ENCODE measurements at places on chromosomes 6 and 20.

DNA sequence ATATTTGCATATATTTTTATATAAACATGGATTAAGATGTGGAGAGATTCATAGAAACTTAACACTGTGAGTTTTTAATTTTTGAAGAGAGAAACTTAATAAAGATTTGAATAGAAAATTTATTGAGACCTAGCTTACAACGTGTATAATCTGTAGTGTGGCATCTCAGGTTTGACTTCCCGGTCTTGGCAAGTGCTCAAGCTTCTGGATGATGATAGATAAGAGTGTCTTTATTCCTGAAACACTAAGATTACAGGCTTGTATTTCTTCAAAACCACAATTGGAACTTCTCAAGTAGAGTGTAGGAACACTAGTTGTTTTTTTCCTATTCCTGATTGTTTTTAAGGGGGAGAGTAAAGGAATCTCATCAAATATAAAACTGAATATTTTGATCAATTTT lies 64.6 kb upstream of the NOTCH4 start:
- DNase-seq: peak; percentile 60

GRCh38 chr6:100339574-100340255 lies 125.0 kb downstream of the SIM1 start:
- no peak for DNase-seq

DNA sequence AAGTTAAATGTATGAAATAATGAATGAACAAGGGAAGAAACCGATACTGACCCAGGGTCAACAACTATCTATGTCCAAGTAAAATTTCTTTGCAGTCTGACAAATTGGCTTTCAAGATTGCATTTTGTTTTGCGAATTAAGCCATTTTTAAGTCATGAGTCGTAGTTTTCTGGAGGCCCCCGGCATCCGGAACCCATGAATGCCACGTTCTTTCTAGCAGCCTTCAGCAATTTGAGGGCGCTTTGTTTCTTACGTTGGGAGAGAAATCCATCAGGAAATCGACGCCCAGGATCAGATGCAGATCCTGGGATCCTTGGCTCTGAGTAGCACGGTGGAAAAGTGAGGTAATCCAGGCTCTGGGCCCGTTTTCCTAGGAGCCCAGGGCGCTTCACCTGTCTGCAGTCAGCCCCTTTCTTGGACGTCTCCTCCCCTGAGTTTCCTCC lies 309 bp upstream of the ABRACL start:
- DNase-seq: peak; percentile 73

DNA sequence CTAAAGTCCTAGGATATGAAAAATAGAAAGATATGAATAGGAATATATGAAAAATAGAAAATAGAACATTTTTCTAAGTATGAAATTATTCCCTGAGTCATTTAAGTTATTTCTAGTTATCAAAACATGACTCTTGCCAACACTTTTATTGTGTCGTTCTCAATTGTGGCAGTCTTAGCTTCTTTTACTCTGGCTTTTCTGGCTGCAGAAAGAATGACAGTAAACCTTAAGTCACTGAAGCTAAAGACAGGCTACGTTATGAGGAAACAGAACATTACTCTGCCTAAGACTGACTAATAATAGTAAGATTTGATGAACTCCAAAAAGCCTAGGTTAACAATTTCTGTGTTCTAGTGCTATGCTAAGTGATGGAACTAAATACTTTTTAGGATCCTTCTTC lies 74.6 kb downstream of the AIG1 start:
- no peak for DNase-seq

DNA sequence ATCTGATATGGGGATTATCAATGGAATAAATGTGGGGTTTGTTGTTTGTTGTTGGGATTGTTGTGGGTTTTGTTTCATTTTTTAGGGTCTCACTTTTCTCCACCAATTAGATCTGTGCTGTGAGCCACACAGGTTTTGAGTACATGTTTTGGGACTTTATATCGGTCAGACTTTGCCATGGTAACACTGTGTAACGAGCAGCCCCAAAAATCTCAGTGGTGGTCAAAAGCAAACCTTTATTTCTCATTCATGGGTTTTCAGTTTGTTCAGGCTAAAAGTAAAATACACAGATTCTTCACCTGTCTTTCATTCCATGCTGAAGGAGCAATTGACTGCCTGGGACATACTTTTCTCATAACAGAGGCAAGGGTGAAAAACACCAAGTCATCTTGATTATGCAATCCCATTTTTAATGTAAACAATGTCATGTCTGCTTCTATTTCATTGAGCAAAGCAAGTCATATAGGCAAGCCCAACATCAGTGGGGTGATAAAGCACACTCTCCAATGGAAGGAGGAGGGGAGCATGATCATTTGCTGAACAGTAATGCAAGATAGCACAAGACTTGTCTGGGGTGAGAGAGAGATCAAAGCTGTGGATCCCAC lies 101.1 kb upstream of the PLCB4 start:
- DNase-seq: no peak

- DNase-seq: no peak
Observed at GRCh38 chr6:47836639-47837038, 54.8 kb downstream of the OPN5 start.

DNA sequence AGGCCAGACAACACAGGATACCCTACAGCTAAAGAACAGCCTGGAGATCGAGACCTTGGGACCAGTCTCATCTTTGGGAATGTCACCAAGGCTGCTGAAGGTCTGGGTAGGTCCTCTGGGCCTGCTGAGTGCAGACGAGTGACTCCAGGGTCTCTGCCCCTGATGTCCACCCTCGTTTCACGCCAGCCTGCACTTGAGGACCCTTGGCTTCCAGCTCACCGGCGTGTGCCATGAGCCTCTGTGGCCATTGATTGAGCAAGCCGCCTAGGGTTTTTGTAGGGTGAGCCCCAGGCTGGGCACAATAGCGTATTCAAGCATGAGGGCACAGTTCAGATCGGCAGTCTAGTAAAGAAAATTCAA lies 4.3 kb downstream of the BPHL start:
- no peak for DNase-seq

DNA sequence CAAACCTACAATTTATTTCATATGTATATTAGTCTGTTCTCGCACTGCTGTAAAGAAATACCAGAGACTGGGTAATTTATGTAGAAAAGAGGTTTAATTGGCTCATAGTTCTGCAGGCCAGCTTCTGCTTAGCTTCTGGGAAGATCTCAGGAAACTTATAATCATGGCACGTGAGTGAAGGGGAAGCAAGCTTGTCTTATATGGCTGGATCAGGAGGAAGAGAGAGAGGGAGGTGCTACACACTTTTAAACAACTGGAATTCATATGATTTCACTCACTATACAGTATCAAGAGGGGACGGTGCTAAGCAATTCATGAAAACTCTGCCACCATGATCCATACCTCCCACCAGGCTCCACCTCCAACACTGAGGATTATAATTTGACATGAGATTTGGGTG lies 29.9 kb downstream of the PHACTR2 start:
- no peak for DNase-seq

GRCh38 chr20:7505835-7506221 lies 434.4 kb downstream of the HAO1 start:
- no peak for DNase-seq

GRCh38 chr20:11120431-11120830 lies 446.6 kb upstream of the JAG1 start:
- no peak for DNase-seq

- no peak for DNase-seq
Observed at GRCh38 chr6:53032849-53033248, 32.4 kb upstream of the FBXO9 start.

DNA sequence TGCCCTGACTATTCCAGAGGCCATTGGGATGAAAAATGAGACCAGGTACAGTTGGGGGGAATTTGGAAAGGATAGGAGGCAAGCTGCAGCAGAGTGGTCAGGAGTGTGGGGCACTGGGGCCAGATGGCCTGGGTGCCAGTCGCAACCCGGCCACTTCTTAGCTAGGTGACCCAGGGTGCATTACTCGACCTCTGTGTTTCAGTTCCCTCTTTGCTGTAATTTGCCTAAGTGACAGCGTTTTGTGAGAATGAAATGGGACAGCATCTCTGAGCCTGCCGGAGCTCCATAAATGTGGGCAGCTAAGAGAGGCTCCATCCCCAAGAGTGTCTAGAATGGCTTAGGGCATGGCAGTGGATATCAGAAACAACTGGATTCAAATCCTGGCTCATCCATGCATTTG lies 13.9 kb downstream of the LRFN2 start:
- no peak for DNase-seq

DNA sequence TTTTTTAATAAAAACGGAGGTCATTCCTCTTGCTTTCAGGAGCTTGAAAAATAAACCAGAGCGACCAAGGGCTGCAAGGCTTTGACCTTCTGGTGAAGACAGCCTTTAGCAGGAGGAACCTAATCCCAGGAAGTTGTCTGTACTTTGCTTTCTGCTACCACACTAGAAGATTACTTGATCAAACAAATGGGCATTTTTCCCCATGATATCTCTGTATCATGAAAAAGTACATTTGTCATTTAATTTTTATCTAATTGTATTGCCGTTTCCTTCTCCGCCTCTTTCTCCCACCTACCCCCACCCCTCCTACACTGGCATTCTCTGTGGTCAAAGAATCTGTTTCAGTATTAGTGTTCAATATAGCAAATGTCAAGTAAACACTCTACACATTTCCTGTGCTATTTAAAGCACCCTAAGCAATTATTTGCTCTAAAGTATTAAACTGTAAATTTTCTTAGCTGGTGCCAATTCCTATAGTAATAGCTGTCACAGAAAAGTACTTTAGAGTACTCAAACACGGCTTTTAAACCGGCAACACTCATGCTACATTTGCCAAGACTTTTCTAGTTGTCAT lies 29.7 kb downstream of the ATXN1 start:
- no peak for DNase-seq

DNA sequence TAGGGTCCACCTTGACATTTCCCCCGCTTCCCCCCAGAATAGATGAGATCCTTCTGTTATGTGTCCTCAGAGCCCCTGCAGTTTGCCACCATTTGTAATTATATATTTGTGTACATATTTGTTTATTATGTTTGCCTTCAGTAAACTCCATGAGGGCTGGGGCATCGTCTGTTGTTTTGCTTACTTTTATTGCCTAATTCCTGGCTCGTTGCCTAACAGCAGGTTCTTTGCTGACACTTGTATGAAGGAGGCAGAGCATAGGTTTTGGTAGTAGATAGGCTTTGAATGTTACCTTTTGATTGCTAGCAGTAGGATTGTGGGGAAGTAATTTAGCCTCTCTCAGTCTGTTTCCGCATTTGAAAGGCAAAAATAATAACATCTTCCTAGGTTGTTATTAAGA lies 9.9 kb downstream of the MAP3K4 start:
- peak; percentile 35 for DNase-seq

- DNase-seq: no peak
Observed at GRCh38 chr6:93468291-93468690, 48.9 kb upstream of the EPHA7 start.

DNA sequence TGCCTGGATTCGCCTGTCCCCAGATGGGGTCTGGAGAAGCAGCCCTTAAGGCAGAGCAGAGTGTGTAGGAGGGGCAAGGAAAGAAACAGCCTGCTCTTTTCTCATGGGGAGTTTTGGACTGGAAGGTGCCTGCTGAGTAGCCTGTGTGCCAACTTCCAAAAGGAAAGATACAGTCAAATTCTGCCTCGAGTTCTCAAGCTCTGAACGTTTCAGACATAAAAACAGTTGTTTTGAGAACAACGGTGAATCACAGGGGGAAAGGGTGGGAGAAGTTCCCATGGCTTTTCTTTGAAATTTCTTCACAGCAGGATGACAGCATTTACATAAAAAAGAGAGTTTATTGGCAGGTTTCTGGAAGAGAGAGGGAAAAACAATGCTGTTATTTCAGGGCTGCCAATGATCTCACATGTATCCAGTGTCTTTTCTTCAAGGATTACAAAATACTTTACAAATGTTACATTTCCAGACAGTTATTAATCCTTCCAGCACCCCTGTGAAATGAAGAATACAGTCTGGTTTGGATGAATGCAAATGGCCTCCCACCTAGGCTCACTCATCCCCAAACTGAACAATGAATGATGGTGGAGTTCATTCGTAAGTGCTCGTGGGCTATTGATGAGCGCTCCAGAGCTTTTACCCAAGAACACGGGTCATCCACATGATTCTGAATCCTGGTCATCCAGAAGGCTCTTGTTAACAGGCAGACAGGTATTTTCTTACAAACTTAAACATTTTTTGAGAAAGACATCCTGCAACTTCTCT lies 33.8 kb upstream of the ECI2 start:
- no peak for DNase-seq

GRCh38 chr20:50655311-50655880 lies 35.9 kb downstream of the RIPOR3 start:
- no peak for DNase-seq

- DNase-seq: no peak
Observed at GRCh38 chr20:11920083-11920482, 2.4 kb downstream of the BTBD3 start.

DNA sequence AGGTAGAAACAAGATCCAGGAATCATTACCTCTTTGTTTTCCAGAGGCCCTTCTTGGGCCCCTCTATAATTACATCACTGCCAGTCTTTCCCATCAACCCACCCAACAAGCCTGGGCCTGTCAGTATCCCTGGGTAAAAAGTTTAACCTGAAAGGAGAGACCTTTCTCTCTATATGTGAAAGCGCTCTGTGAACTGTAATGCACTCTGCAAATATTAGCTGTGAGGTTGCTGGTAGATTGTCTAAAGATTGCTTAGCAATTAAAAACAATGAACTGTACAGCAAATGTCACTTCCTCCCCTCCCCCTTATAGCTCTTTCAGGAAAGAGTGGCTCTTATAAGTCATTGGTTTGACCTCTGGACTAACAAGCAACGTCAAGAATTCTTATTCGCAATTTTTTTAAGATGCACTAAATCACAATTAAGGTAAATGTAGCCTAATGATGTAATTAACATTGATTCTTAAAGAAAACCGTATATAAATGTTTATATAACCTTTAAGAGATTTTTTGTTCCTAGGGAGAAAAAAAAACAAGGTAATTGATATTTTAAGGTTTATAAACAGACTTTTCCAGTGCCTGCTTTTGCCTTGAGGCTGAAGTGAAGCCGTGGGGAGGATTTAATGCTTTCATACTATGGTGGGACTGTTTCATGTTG lies 18.4 kb downstream of the ECT2L start:
- no peak for DNase-seq

- no peak for DNase-seq
Observed at GRCh38 chr20:44035924-44036323, 121.3 kb downstream of the TOX2 start.

DNA sequence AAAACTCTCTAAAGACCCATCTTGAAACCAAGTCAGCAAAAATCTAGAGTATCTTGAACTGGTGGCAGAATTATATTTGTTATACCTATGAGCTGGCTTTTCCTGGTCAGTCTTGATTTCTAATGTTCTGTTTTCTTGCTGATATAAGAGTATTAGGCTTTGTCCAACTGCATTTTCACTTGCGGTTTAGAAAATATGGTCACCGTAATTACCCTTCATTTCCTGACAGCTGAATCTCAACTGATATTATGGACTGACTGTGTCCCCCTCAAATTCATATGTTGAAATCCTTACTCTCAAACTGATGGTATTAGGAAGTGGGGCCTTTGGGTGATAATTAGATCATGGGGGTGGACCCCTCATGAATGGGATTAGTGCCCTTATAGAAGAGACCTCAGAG lies 72.1 kb downstream of the TXLNB start:
- DNase-seq: peak; percentile 31

GRCh38 chr6:135944120-135944519 lies 92.6 kb downstream of the PDE7B start:
- DNase-seq: no peak

- peak; percentile 51 for DNase-seq
Observed at GRCh38 chr6:154605178-154605881, 94.8 kb upstream of the CNKSR3 start.

- no peak for DNase-seq
Observed at GRCh38 chr20:49579874-49580812, 12.2 kb upstream of the PTGIS start.

GRCh38 chr6:98946266-98946878 lies 1.4 kb downstream of the FBXL4 start:
- no peak for DNase-seq

GRCh38 chr6:10313799-10314162 lies 101.1 kb downstream of the TFAP2A start:
- DNase-seq: no peak
